ENCODE measurements at places on chromosomes 2 and 18.

DNA sequence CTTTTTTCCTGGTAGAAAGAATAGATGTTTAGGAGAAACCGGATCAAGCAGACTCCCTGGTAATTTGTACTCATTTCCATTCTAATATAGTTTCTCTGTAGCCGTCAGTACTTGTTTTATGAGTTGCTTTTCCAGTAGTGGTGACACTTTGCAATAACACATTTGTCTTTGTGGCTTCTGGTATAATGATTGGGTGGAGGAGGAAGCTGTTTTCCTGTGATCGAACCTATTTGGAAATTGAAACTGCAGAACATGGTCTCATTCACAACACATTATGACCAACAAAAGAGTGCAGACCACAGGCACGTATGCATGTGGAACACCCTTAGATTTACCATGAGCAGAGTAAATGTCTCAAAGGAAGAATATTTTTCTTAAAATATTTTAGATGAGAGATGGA is 7.6 kb upstream of the SERPINB12 start:
- no peak for DNase-seq

GRCh38 chr2:216023055-216023648 is 9.8 kb upstream of the MREG start:
- no peak for DNase-seq

- DNase-seq: no peak
Observed at GRCh38 chr18:45765796-45766195, 41.8 kb downstream of the SLC14A1 start.

DNA sequence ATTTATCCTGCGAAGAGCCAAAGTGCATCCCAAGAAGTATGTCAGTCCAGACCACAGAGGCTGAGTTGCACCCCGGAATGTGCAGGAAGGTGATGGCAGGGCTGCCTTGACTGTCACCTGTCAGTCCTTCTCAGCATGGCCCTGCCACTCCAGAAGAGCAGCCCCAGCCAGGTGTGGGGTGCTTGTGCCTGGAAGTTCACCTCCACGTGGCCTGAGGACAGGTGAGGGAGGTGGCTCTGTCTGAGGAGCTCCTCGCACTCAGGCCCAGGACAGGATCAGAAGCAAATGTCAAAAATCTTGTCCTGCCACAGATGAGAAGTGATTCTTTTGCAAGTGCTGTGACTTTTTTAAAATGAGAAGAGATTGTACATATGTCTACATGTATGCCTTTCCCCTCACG is 31.4 kb upstream of the B3GNT7 start:
- DNase-seq: no peak

DNA sequence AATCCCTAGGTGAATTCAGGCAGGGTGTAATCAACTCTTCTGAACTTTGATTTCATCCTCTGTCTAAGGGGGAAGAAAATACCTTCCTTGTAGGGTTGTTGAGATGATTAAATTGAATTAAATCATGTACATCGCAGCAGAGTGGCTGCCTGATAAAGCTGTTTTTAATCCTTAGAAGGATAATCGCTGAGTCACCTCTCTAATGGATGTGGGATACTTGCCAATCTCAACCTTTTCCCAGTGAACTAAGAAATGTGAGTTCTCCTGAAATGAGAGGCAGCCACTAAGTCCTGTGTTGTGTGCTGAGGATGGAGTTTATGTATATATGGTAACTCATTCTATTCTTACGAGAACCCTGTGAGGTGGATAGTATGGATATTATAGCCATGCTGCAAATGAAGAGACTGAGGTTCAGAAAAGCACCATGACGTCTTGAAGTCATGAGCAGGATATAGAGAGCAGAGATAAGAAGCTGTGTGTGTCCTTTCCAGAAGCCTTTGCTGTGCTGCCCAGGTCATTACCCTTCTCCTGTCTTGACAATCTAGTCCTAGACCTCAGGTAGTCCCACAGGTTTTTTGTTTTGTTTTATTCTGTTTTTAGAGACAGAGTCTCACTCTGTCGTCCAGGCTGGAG is 93.3 kb downstream of the HNRNPLL start:
- no peak for DNase-seq

DNA sequence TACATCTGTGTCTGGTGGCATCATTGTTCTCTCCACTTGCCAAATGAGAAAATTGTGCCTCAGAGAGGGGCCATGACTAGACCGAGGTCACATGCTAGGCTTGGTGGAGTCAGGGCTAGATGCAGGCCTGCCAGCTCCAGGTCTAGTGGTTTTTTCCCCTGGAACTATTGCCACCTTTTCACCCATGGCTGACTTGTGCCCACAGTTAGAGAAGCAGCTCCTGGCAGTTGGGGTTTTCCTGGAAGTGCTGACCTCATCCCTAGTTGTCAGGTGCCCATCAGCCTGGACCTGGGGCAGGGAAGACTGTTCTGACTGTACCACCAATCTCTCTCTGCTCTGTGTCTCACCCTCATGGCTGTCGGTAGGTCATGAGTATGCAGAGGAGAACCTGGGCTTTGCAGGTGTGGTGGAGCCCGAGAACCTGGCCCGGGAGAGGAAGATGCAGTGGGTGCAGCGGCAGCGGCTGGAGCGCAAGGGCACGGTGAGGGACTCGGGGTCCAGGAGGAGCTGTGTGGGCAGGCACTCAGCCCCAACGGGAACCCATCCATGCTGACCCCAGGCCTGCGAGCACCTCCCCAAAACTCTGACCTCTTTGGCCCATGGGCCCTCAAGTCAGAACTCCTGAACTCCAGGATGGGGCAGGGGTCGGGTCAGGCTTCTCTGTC is 12.4 kb upstream of the CATIP start:
- DNase-seq: no peak

GRCh38 chr2:228181098-228182019 is at the start of gene SPHKAP:
Gene SPHKAP, minus strand, starts transcription at chr2:228181687. Its CDS starts 89 bp downstream, at chr2:228181598.
- DNase-seq: no peak

DNA sequence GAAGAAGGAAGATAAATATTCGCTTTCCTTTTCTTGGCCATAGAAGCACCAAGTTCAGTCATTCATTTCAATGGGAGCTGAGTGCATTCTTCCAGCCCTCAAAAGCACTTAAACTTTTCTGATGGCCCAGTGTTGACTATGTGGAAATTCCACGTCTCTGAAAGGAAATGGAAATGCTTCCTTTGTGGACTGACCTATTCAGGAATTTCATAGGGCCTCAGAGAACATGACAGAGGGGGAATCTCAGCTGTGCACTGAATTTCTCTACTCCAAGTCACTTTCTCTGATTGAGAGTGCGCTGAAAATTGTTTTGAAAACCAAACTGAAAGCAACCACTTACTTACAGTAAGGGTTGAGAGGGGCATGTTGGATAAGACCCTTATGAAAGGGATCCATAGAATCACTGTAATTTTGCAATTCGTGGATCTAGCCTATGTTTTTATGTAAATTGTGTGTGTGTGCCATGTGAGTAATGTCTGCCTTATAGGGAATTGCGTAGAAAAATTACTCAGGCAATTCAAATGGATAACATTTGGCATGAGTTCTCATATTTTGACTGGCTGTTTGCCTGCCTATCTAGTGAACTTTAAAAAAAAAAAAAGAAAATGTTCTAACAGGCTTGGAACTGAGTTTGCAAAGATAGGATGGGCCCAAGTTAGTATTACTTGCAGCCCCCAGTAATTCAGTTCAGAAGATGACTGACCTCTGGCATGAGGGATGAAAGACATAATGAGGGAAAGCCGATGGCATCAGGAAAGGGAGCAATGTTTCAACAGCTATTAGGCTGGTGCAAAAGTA is 437.0 kb downstream of the PTPRM start:
- no peak for DNase-seq

GRCh38 chr2:216370961-216371712 is 1.1 kb downstream of the MARCHF4 start:
- DNase-seq: no peak

- no peak for DNase-seq
Observed at GRCh38 chr2:15745907-15746702, 154.4 kb downstream of the DDX1 start.

DNA sequence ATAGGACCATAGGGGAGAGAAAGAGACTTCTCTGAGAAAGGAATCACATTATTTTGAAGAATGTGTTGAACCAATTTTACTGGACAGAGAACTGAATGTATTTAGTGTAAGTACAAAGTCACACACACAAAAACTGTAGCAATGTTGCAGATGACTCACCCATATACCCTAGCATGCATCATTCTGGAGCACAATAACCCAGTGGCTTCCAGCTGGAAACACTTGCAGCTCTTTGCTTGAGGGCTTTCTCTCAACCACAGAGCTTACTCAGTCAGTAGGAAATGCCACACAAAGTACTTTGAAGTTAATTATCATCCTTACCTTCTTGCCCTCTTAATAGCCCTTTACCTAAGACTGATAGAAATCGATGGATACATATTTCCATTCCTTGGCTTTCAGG is 760.0 kb upstream of the FSHR start:
- no peak for DNase-seq

DNA sequence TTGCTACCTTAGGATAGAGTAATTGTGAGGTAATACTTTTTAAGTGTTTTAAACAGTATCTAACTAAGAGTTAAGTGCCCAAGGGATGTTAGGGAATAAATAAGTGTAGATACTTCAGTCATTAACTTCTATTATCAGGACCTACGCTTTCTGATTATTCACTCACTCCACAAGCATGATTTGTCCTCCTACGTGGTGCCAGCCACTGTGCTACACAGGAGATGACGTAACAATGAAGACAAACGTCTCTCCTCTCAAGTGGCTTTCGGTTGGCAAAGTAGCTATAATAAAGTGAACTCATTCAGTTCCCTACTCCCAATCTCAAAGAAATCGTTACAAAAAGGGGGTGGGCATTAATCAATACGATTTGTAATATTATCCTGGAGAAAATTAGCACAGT is 100.9 kb upstream of the SETBP1 start:
- no peak for DNase-seq

- no peak for DNase-seq
Observed at GRCh38 chr2:71456617-71457016, 3.3 kb downstream of the DYSF start.

- no peak for DNase-seq
Observed at GRCh38 chr2:42761554-42761953, 2.4 kb downstream of the OXER1 start.

- DNase-seq: no peak
Observed at GRCh38 chr2:200121931-200122330, 166.5 kb downstream of the MAIP1 start.

DNA sequence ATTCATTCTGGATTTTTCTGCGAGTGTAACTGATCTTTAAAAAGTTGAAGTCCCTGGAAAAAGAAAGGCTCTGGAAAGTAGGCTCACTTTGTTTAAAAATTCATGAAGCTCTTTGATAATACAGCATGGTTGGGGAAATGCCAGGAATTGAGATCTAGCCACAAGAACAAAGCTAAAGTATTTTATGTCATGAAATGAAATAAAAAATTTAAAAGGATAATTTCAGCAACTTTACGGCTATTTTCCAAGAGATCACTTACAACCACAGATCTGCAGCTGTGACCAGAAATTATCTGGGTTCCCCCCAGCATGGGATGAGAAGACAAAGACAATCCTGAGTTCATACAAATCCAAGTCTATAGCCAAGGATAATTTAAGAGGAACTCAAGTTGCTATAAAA is 25.3 kb upstream of the RFX8 start:
- no peak for DNase-seq

- DNase-seq: no peak
Observed at GRCh38 chr18:60984510-60984909, 348.7 kb upstream of the CDH20 start.

GRCh38 chr18:48756511-48757226 is 194.1 kb downstream of the SMAD7 start:
- DNase-seq: no peak

DNA sequence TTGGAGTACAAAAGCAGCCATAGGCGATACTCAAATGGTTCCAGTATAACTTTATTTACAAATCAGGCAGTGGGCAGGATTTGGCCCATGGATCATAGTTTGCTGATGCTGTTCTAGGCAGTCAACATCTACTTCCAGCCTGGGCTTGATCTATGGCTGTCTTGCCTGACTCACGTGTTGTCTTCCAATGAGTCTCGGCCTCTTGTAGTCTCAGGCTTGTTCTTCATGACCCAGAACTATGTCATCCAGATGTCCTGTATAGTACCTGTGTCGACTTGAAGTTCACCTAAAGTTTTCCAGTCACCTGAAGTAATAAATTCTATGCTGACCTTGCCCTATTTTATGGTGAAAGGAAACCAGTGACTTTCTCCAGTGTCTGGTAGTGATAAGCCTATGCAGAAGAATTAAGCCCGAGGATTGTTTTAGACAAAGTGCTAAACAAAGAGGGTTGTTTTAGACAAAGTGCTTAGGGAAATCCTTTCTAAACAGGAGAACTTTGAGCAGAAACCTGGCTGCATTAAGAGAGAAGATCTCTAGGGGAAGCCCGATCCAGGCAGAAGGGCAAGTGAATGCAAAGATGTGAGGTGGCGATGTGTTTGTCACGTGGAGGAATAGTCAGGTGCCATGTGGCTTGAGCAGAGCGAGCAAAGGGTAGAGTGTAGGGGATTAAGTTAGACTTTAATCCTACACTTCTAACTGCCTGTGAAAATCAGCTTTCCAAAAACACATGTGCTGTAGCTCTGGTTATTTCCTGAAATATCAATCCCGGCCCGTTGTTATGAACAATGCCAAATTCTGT is 8.5 kb upstream of the THNSL2 start:
- no peak for DNase-seq

DNA sequence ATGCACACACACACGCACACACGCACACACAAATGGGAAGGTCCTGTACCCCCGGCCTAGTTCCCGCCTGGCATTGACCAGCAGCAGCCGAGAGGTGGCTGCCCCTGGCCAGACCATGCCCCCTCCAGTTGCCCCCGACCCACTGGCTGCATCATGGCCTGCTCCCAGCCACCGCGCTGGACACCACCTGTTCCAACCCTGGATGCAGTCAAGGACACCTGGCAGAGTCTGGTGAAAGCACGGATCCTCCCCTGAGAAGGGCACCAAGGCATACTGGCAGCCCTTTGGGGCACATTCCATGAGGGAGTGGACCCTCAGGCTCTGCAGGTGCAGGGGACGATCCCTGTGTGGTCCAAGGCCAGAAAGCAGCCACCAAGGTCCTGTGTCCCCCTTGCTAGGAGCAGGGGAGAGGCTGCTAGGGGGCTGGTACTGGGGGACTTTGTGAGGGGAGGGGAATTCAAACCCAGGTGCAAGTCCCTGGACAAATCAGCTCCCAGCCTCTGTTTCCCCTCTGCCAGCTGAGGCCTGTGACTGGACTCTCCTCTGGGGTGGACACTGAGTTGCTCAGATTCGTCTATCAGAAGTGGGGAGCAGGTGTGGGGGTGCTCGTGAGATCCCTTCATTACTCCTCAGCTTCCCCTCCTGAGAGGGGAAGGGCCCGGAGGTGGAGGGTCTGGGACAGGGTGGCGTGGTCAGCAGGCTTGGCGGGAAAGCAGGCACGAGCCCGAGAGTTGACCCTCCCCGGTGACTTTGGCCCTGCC is 3.5 kb downstream of the ESPNL start:
- no peak for DNase-seq

- DNase-seq: no peak
Observed at GRCh38 chr2:165406173-165406572, 63.3 kb upstream of the CSRNP3 start.
